ENCODE measurements at places on chromosomes 6 and 20. TPM values are rescaled to one million over a fixed set of nuclear protein-coding genes. Genes with fewer than 3 reads are reported as not detected.

- H3K4me3 ChIP-seq: no peak overlapping the region
- no peak for DNase-seq
- H3K27me3 ChIP-seq: no peaks in the 10 kb centered on the region
- no peaks in the 10 kb centered on the region for H3K4me1 ChIP-seq
Observed at GRCh38 chr6:90545448-90545847, 41.4 kb downstream of the MAP3K7 start.

POLR1H gene
- total RNA-seq: 25.0 TPM

PAK5 gene
- 1.6 TPM for total RNA-seq

- DNase-seq: peak; percentile 85
- peaks cover 13% of the 10 kb centered on the region for H3K4me1 ChIP-seq
- no peak overlapping the region for H3K27ac ChIP-seq
- H3K36me3 ChIP-seq: no peaks in the 10 kb centered on the region
- H3K4me3 ChIP-seq: peak overlapping the region; percentile 92
- peaks cover 6% of the 10 kb centered on the region for H3K27me3 ChIP-seq
Observed at GRCh38 chr6:144286503-144287393, 1.6 kb downstream of the UTRN start.

POM121L2 gene
- total RNA-seq: not detected

- H3K27me3 ChIP-seq: no peaks in the 10 kb centered on the region
- peak; percentile 13 for DNase-seq
- peaks cover 24% of the 10 kb centered on the region for H3K4me1 ChIP-seq
- no peak overlapping the region for H3K27ac ChIP-seq
- no peak overlapping the region for H3K4me3 ChIP-seq
- H3K36me3 ChIP-seq: no peaks in the 10 kb centered on the region
Observed at GRCh38 chr6:475314-475713, 83.8 kb downstream of the IRF4 start.

GRCh38 chr6:57432157-57432556, 114.7 kb downstream of the PRIM2 start:
- DNase-seq: no peak
- no peak overlapping the region for H3K27ac ChIP-seq
- H3K4me3 ChIP-seq: no peak overlapping the region
- peaks cover 8% of the 10 kb centered on the region for H3K4me1 ChIP-seq
- no peaks in the 10 kb centered on the region for H3K27me3 ChIP-seq

GSTA1 gene
- not detected for total RNA-seq

UNC93A gene
- not detected for total RNA-seq
